Activated CD4-positive, alpha-beta T cell treated with anti-CD3 and anti-CD28 coated beads, Interleukin-2, amount 10 ng/mL, durations not matched to agents 7 days and 5 days (primary cell): ENCODE measurements at places on chromosomes 4 and X.

DNA sequence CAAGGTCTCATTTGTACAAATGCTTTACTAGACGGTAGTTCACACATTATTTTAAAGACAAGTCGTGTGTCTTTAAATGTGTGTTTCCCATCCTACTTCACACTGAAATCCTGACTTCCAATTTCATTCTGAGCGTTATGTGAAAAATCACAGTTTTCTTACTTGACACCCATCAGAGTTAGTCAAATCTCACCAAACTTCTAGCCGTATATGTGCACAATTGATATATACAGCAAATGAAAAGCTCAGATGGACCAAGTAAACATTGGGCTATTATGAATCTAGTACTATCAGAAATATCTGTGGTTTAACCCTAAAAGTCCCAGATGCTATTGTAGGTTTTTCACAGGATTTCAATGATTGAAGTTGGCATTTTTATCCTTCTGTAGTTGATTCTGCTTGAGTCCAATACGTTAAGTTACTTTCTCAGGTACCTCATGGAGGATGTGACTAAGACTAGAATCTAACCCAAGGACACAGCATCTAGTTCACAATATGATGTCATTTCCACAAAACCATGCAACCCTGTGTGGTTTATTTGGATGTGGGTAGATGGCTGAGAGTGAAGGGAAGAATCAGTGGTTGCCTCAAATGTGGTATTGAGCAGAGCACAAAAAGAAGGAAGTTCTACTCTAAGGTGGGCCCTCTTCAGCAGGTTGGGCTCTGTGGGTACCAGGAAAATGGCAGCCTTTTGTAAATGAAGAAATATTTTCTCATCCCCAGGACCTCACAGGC, 22.1 kb upstream of the TRIM60 start:
- no peak overlapping the region for H3K27ac ChIP-seq
- no peak overlapping the region for H3K4me3 ChIP-seq
- H3K36me3 ChIP-seq: no peaks in the 10 kb centered on the region
- peaks cover 14% of the 10 kb centered on the region for H3K4me1 ChIP-seq

DNA sequence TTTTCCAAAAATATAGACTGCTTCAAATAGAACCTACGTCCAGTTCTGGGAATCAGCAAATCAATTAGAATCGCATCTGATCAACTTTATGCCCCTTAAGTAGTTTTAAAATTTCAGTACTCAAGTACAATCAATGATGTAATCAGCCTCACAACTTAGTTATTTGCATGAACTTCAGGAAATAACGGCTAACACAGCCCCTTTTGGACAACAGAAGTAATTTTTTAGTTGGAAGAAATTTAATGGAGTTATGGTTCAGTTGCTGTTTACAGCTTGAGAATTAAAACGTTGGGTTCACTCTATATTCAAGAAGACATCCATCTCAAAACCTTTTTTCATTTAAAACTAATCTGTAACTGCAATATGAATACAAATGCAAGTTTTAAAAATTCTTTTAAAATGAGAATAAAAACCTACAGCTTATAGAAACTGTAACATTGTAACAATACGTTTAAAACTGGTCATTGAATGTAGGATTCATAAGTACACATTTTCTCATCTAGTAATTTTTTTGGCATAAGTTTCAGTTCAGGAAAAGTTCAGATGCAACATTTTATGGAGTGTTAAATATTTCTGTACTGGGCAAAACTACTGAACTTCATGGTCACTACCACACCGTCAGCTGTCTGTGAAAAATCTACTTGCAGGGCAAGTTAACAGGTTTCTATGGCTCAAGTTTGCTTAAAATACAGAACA, 956 bp downstream of the TAPT1 start:
- H3K27me3 ChIP-seq: no peaks in the 10 kb centered on the region
- peak overlapping the region; percentile 86 for H3K4me3 ChIP-seq
- peaks cover 34% of the 10 kb centered on the region for H3K36me3 ChIP-seq
- H3K4me1 ChIP-seq: peaks cover 49% of the 10 kb centered on the region
- DNase-seq: no peak

DNA sequence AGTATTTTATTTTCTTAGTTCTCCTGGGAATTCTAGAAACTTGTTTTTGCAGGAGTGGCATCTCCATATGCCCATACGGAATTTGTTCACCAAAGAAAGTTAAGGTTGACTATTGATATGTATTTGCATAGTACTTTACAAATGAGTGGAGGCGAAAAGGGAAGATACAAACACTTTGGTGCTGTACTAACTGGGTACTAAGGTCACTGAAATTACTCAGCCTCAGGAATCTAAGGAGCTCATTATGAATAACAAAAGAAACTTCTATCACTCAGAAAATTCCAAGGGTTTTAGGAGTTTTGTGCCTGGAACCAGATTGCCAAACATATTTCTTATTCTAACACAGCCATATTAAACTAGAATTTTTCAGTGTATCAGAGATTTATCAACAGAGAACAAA, 27.4 kb upstream of the TMPRSS11B start:
- no peak for DNase-seq
- no peak overlapping the region for H3K4me3 ChIP-seq
- H3K27me3 ChIP-seq: peaks cover 12% of the 10 kb centered on the region

- DNase-seq: no peak
- H3K27me3 ChIP-seq: no peaks in the 10 kb centered on the region
- no peaks in the 10 kb centered on the region for H3K4me1 ChIP-seq
- no peak overlapping the region for H3K27ac ChIP-seq
Measured at GRCh38 chr4:20809812-20810211, 109.6 kb downstream of the PACRGL start.

DNA sequence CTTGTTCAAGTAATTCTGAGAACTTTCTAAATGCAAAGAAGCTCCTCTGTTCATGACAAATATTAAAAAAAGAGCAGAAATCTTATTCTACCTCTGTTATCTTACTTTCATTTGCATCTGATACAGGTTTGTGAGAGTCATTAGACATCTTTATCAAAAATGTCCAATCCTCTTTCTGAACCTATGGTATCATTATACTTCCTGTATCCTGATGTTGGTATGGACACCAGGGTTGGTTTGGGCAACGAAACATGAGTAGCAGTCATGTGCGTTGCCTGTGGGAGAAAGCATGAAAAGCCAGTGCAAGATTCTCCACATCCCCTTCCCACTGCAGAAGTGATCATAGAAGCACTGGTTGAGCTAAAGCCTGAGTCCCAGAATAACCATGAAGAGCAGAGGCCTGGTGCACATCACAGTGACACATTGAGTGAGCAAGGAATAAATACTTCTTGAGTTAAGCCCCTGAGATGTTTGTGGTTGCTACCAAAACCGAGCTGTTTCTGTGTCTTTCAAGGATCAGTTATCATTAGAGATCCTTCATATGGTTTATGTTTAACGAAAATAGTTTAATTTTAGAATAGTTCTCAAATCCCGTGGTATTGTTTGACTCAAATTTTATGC, 197.2 kb downstream of the BANK1 start:
- H3K27ac ChIP-seq: no peak overlapping the region
- no peak for DNase-seq
- H3K36me3 ChIP-seq: no peaks in the 10 kb centered on the region
- H3K4me3 ChIP-seq: no peak overlapping the region
- H3K4me1 ChIP-seq: no peaks in the 10 kb centered on the region

GRCh38 chr4:83093060-83093640, 21.4 kb downstream of the PLAC8 start:
- H3K27me3 ChIP-seq: no peaks in the 10 kb centered on the region
- peaks cover 38% of the 10 kb centered on the region for H3K4me1 ChIP-seq
- peaks cover 87% of the 10 kb centered on the region for H3K36me3 ChIP-seq
- H3K27ac ChIP-seq: peak overlapping the region; percentile 1
- no peak for DNase-seq

GRCh38 chr4:26484032-26484515, 6.2 kb downstream of the CCKAR start:
- H3K27ac ChIP-seq: no peak overlapping the region
- H3K4me3 ChIP-seq: no peak overlapping the region
- no peaks in the 10 kb centered on the region for H3K4me1 ChIP-seq
- peaks cover 10% of the 10 kb centered on the region for H3K27me3 ChIP-seq
- H3K36me3 ChIP-seq: no peaks in the 10 kb centered on the region

- H3K4me1 ChIP-seq: no peaks in the 10 kb centered on the region
- DNase-seq: no peak
- no peak overlapping the region for H3K4me3 ChIP-seq
- H3K27me3 ChIP-seq: no peaks in the 10 kb centered on the region
- H3K36me3 ChIP-seq: no peaks in the 10 kb centered on the region
Measured at GRCh38 chr4:135269125-135269890, 1067.7 kb upstream of the PABPC4L start.

- H3K36me3 ChIP-seq: peaks cover 21% of the 10 kb centered on the region
- DNase-seq: no peak
- peak overlapping the region; percentile 1 for H3K27ac ChIP-seq
- no peaks in the 10 kb centered on the region for H3K27me3 ChIP-seq
Measured at GRCh38 chr4:109548655-109549054, 11.4 kb upstream of the MCUB start.

- no peaks in the 10 kb centered on the region for H3K27me3 ChIP-seq
- no peak for DNase-seq
- H3K36me3 ChIP-seq: no peaks in the 10 kb centered on the region
- H3K4me1 ChIP-seq: no peaks in the 10 kb centered on the region
- H3K4me3 ChIP-seq: no peak overlapping the region
Measured at GRCh38 chrX:65633826-65634225, 33.6 kb upstream of the MSN start.

DNA sequence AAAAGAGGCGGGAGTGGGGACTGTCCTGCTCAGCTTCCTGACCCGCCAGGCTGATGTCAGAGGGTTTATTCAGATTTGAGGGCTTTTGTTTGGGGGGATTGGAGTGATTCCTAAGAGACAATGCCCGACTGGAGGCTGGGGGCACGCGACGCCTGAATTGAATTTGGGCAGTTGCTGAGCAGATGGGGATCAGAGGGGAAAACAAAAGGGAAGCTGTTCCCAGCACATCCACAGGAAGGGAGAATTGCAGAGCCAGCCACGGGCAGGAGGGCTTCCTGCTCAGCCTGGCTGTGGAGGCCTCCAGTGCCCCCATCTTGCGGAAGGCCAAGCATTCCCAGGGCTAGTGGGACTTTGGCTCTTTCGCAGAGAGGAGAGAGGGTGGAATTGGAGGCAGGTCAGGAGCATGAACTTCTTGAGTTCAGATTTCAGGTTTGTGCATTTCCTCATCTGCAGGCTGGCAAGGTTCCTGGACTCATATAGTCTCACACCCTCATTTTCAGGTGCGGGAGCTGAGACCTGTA, 162.8 kb downstream of the NHS start:
- H3K4me3 ChIP-seq: no peak overlapping the region
- H3K27ac ChIP-seq: no peak overlapping the region
- H3K27me3 ChIP-seq: no peaks in the 10 kb centered on the region
- no peak for DNase-seq
- no peaks in the 10 kb centered on the region for H3K4me1 ChIP-seq
- H3K36me3 ChIP-seq: no peaks in the 10 kb centered on the region

DNA sequence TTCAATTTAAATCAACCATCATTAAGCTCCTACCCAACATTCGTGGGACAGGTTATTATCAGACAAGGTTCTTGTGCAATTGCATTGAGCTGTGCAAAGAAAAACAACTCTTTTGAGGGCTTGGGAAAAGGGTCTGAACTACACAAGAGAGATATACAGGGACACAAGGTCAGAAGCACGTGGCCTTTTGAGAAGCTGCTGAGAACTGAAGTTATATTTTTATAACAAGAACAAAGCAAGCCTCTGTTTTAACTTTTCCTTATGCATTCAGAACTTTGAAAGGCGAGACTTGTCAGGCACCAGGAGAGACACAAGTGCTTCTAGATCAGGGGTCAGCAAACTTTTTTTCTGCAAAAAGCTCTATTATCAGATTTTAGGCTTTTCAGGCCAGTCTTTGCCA, 274.8 kb upstream of the VCX start:
- no peaks in the 10 kb centered on the region for H3K36me3 ChIP-seq
- no peak overlapping the region for H3K27ac ChIP-seq
- H3K4me3 ChIP-seq: no peak overlapping the region
- no peaks in the 10 kb centered on the region for H3K4me1 ChIP-seq
- H3K27me3 ChIP-seq: no peaks in the 10 kb centered on the region
- DNase-seq: no peak

- H3K27ac ChIP-seq: no peak overlapping the region
- no peaks in the 10 kb centered on the region for H3K36me3 ChIP-seq
- no peaks in the 10 kb centered on the region for H3K4me1 ChIP-seq
- H3K4me3 ChIP-seq: no peak overlapping the region
- H3K27me3 ChIP-seq: no peaks in the 10 kb centered on the region
- DNase-seq: no peak
Measured at GRCh38 chr4:41169256-41169800, 45.0 kb downstream of the APBB2 start.

DNA sequence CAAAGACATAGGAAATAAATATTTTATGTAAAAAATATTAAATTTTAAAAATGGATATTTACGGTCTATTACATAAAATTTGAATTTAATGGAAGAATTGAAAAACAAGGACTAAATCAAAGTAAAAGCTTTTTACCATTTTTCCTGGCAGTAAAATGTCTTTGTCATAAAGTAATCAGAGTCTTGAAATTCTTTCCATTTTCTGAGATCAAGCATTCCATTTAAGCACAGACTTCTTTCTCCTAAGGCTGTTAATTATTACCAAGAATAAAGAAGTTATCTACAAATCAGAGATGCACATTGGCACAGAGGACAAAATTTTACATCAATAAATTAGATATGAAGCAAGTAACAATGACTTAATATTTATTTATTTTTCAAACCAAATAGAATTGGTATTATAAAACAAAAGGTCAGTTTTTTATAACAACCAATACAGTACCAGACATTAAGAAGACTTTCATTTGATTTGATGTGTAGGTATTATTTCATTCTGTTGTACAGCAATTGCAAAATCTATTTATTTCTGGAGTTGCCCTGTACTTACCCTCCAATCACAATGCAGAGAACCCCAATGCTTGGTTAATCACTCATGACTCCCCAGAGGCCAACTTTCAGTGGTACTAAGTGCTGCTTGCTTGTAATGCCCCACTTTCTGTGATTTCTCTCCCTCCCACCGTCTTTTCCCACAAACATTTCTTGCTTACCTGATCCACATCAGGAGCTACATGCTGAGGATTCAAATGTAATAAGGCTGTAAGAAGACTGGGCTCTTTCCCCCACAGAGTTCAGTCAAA, 254.6 kb downstream of the GASK1B start:
- no peak overlapping the region for H3K27ac ChIP-seq
- H3K4me1 ChIP-seq: no peaks in the 10 kb centered on the region
- no peaks in the 10 kb centered on the region for H3K27me3 ChIP-seq
- DNase-seq: no peak
- no peaks in the 10 kb centered on the region for H3K36me3 ChIP-seq
- H3K4me3 ChIP-seq: no peak overlapping the region

DNA sequence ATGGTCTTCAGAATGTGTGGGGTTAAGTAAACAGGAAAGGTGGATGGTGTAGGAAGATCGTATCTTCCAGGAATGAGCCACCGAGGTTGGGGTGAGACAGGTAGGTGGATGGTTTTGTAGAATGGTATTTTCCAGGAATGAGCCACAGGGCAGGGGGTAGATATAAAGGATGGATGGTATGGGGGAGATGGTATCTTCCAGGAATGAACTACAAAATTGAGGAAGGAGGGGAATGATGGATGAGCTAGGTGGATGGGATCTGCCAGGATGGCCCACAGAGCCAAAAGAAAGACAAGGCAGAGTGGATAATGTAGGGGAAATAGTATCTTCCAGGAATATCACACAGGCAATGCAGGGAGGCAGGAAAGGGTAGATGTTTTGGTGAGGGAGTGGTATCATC, 60.0 kb downstream of the MAOA start:
- H3K4me1 ChIP-seq: no peaks in the 10 kb centered on the region
- no peaks in the 10 kb centered on the region for H3K27me3 ChIP-seq
- no peak overlapping the region for H3K27ac ChIP-seq
- no peak for DNase-seq
